Activated CD4-positive, alpha-beta T cell treated with anti-CD3 and anti-CD28 coated beads, Interleukin-2, amount 10 ng/mL, durations not matched to agents 24 days and 14 days (primary cell): ENCODE measurements at places on chromosomes 6 and 20.
A peak's percentile ranks its signal among the peaks of the same experiment; 100 is the strongest.

GRCh38 chr6:152532556-152533422 is 104.4 kb downstream of the SYNE1 start:
- DNase-seq: no peak
- H3K36me3 ChIP-seq: no peaks in the 10 kb centered on the region
- H3K27ac ChIP-seq: no peak overlapping the region

GRCh38 chr6:66662196-66662595 is 955.2 kb upstream of the EYS start:
- no peaks in the 10 kb centered on the region for H3K4me1 ChIP-seq
- H3K4me3 ChIP-seq: no peak overlapping the region
- H3K36me3 ChIP-seq: no peaks in the 10 kb centered on the region
- H3K27ac ChIP-seq: no peak overlapping the region

- H3K36me3 ChIP-seq: no peaks in the 10 kb centered on the region
Measured at GRCh38 chr6:148463671-148464070, 121.0 kb downstream of the SASH1 start.

- H3K27me3 ChIP-seq: no peaks in the 10 kb centered on the region
- H3K27ac ChIP-seq: no peak overlapping the region
- DNase-seq: no peak
- H3K4me3 ChIP-seq: no peak overlapping the region
- no peaks in the 10 kb centered on the region for H3K36me3 ChIP-seq
Measured at GRCh38 chr20:10806539-10806938, 132.7 kb upstream of the JAG1 start.

GRCh38 chr6:139135578-139136545 is 982 bp downstream of the HECA start:
- H3K36me3 ChIP-seq: peaks cover 35% of the 10 kb centered on the region
- DNase-seq: peak; percentile 90
- H3K4me3 ChIP-seq: peak overlapping the region; percentile 98
- peak overlapping the region; percentile 97 for H3K27ac ChIP-seq
- no peaks in the 10 kb centered on the region for H3K27me3 ChIP-seq

DNA sequence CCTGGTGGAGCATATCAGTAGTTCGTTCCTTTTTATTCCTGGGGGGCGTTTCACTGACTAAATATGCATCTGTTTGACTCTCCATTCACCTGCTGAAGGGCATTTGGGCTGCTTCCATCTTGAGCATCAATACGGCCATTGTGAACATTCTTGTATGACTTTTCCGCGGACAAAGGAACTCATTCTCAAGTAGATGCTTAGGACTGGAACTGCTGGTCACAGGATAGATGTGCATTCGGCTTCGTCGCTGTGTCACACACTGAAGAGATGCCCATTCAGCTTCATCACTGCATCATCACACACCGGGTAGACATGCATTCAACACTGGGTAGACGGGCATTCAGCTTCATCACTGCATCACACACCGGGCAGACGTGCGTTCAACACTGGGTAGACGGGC is 95.3 kb downstream of the TAF4 start:
- peaks cover 4% of the 10 kb centered on the region for H3K27me3 ChIP-seq
- peaks cover 13% of the 10 kb centered on the region for H3K36me3 ChIP-seq

DNA sequence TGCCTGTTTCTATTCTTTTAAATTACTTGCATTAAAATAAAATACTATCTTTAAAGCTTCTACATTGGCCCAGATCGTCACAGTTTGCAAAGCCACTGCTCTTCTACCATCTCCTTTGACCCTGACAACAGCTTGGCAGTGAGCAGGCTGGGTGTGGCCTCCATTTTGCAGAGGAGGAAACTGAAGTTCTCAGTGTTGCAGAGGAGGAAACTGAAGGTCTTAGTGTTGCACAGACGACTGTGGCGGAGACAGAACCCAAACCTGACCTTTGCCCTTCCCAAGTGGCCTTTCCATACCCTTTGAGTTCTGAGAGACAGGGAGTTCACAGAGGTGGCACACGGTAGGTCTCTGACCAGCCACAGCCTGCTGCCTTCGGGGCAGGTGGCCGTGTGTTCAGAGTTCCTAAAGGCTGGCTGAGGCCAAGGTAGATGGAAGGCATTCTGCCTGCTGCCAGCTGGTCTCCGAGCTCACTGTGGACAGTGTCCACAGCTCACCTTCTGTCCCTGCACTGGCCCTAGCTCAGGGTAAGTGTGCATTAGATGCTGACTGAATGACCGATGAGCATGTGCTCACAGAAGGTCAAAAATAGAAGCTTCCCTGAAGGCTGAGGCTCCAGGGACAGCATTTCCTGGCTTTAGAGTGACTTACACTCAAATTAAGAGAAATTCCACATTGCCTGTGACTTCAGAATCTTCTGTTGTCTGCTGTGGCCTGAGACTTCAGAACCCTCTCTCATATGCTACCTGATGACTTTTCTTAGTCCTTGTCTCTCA is 113.5 kb upstream of the SLC24A3 start:
- no peak overlapping the region for H3K4me3 ChIP-seq
- no peaks in the 10 kb centered on the region for H3K36me3 ChIP-seq
- no peak overlapping the region for H3K27ac ChIP-seq
- no peak for DNase-seq
- H3K4me1 ChIP-seq: no peaks in the 10 kb centered on the region

DNA sequence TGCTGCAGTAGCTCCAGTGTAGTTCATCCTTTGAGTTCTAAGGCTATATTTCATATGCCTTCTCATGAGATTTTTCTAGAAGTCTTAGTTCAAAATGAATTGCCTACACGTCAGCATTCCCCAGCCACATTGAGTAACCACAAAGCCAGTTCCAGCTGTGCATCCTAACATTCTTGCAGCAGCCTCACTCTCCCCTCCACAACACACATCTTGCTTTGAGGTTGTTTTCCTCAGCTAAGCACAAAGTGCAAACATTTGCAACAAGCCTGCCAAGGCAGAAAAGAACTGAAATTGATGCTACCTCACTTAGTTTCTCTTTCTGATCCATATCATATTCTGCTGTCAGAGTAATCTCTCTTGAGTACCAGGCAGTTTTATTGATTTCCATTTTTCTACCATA is 160.7 kb upstream of the KCNQ5 start:
- H3K36me3 ChIP-seq: no peaks in the 10 kb centered on the region
- peaks cover 4% of the 10 kb centered on the region for H3K27me3 ChIP-seq
- no peaks in the 10 kb centered on the region for H3K4me1 ChIP-seq

DNA sequence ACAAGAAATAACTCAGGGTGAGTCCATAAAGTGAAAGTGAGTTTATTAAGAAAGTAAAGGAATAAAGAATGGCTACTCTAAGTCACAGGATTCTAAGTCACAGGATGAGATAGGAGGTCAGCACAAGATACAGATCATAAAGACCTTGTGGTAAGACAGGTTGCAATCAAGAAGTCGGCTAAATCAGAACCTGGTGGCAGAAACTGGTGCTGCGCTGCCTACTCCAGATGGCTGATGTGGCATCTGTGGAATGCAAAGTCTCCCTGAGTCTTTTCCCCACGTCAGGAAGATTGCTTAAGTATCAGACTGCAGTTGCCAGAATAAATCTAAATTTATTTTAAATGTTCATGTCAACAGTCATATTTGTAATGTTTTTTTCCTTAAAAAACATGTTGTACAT is 10.7 kb upstream of the KCNK15 start:
- peaks cover 28% of the 10 kb centered on the region for H3K4me1 ChIP-seq
- H3K36me3 ChIP-seq: peaks cover 9% of the 10 kb centered on the region
- H3K27ac ChIP-seq: no peak overlapping the region
- H3K4me3 ChIP-seq: no peak overlapping the region
- DNase-seq: no peak
- no peaks in the 10 kb centered on the region for H3K27me3 ChIP-seq

DNA sequence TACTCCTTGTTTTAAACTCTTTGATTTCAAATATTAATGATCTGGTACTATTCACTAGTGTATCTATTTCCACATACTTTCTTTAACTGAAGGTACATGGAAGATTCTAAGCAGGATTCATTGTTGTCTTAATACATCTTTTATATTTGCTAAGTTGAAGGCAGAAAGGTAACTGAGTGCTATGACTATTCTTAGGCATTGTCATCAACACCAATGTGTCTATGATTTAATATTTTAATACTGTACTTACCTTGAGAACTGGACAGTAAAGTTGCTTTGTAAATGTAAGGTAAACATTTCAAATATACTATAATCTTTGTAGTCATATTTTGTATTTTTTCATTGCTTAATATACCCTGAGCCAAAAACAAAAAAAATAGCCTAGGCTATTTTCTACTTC is 8.9 kb upstream of the BTBD9 start:
- H3K4me1 ChIP-seq: no peaks in the 10 kb centered on the region
- no peak overlapping the region for H3K4me3 ChIP-seq
- no peaks in the 10 kb centered on the region for H3K27me3 ChIP-seq
- DNase-seq: no peak
